ENCODE measurements at places on chromosomes 2 and 18. TPM values are rescaled to one million over a fixed set of nuclear protein-coding genes. Genes with fewer than 3 reads are reported as not detected.

Gene SRD5A2
- total RNA-seq = not detected

DNA sequence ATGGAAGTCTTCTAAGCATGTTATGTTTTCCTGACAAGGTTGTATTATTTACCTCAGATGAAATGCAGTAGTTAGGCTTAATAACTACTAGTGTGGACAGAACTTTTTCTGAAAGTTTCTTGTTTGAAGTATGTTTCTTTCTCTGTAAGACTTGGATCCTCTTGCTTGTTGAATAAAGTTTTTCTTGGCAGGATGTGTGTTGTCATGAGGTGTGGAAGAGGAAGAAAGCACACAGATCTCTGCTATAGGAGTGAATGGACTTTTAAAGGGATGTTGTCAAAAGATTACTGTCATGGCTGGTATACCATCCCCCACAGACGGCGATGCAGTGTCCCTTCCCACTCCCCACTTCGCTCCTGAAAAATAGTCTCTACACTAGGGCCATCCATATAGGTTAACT, 2.6 kb downstream of the CAB39 start:
- no peaks in the 10 kb centered on the region for H3K27me3 ChIP-seq
- H3K36me3 ChIP-seq = no peaks in the 10 kb centered on the region
- peak overlapping the region; percentile 86 for H3K27ac ChIP-seq

GRCh38 chr18:55743133-55743532, 155.1 kb upstream of the TCF4 start:
- DNase-seq = no peak
- no peak overlapping the region for H3K27ac ChIP-seq
- no peaks in the 10 kb centered on the region for H3K36me3 ChIP-seq

- peaks cover 52% of the 10 kb centered on the region for H3K27me3 ChIP-seq
- no peaks in the 10 kb centered on the region for H3K36me3 ChIP-seq
- H3K4me3 ChIP-seq = no peak overlapping the region
- no peak overlapping the region for H3K27ac ChIP-seq
- no peaks in the 10 kb centered on the region for H3K4me1 ChIP-seq
- DNase-seq = peak; percentile 13
These were observed 3.8 kb upstream of the EGR4 start for GRCh38 chr2:73297151-73297559.

Gene CSRNP3
- total RNA-seq = 0.43 TPM

Gene FKBP7
- 18.6 TPM for total RNA-seq

- no peak overlapping the region for H3K4me3 ChIP-seq
- no peaks in the 10 kb centered on the region for H3K36me3 ChIP-seq
- no peaks in the 10 kb centered on the region for H3K27me3 ChIP-seq
- peak; percentile 54 for DNase-seq
- no peak overlapping the region for H3K27ac ChIP-seq
- H3K4me1 ChIP-seq = peaks cover 12% of the 10 kb centered on the region
These were observed 98.2 kb upstream of the FHL2 start for GRCh38 chr2:105497094-105497493.

Gene EFHD1
- not detected for total RNA-seq

GRCh38 chr2:69642709-69643601, 584 bp downstream of the AAK1 start:
- DNase-seq = peak; percentile 90
- peak overlapping the region; percentile 98 for H3K27ac ChIP-seq
- no peaks in the 10 kb centered on the region for H3K36me3 ChIP-seq
- H3K27me3 ChIP-seq = no peaks in the 10 kb centered on the region
- peaks cover 24% of the 10 kb centered on the region for H3K4me1 ChIP-seq

- peak; percentile 65 for DNase-seq
- H3K4me1 ChIP-seq = no peaks in the 10 kb centered on the region
- H3K4me3 ChIP-seq = no peak overlapping the region
- no peaks in the 10 kb centered on the region for H3K27me3 ChIP-seq
These were observed 88.0 kb downstream of the COMMD1 start for GRCh38 chr2:61993422-61994024.

- H3K27ac ChIP-seq = no peak overlapping the region
- DNase-seq = no peak
- H3K4me3 ChIP-seq = no peak overlapping the region
These were observed 74.2 kb downstream of the GLI2 start for GRCh38 chr2:120809609-120810440.

GRCh38 chr2:44883356-44883755, 58.1 kb upstream of the SIX3 start:
- no peaks in the 10 kb centered on the region for H3K36me3 ChIP-seq
- H3K4me1 ChIP-seq = no peaks in the 10 kb centered on the region
- H3K27me3 ChIP-seq = peaks cover 65% of the 10 kb centered on the region
- DNase-seq = no peak
- no peak overlapping the region for H3K27ac ChIP-seq

- no peaks in the 10 kb centered on the region for H3K27me3 ChIP-seq
- no peak overlapping the region for H3K27ac ChIP-seq
- peaks cover 31% of the 10 kb centered on the region for H3K4me1 ChIP-seq
- DNase-seq = peak; percentile 61
- H3K4me3 ChIP-seq = no peak overlapping the region
These were observed 176.6 kb downstream of the GFPT1 start for GRCh38 chr2:69210385-69210784.

DNA sequence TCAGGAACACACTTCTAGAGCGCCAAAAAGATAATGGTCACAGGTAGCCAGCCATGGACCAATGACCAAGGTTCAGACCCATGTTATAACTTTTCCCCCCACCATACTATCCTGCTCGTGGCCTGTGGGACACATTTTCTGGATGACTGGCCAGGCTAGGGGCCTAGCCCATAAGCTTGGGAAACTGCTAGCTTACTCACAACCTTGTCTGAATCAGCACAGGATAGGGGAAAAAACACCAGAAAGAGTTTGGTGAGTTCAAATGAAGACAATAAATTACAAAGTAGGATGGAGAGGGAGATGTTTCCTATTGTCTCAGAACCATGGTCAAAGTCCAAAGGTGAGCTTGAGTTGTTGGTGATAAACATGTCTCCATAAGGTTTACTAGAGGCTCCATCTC, 156.3 kb upstream of the CCDC68 start:
- H3K4me3 ChIP-seq = no peak overlapping the region
- no peak overlapping the region for H3K27ac ChIP-seq
- H3K4me1 ChIP-seq = no peaks in the 10 kb centered on the region
- H3K27me3 ChIP-seq = no peaks in the 10 kb centered on the region
- H3K36me3 ChIP-seq = no peaks in the 10 kb centered on the region

Gene DNAH7
- 0.89 TPM for total RNA-seq

DNA sequence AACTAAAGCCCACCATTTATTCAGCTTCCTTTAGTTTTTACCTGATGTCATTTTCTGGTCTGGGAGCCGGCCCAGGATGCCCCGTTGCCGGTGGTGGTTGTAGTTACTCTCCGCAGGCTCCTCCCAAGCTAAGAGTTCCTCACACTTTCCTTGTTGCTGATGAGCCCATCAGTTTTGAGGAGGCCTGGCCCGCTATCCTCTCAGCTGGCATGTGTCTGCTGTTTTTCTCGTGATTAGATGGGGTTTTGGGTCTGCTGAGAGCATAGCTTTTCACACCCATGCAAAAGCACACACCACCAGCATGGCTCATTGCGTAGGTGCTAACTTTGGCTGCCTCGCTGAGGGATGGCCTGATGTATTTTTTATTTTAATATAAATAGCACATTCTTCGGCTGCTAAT, 72.1 kb downstream of the PSMG2 start:
- no peak for DNase-seq
- H3K4me1 ChIP-seq = no peaks in the 10 kb centered on the region
- no peak overlapping the region for H3K27ac ChIP-seq
- H3K27me3 ChIP-seq = no peaks in the 10 kb centered on the region
- H3K36me3 ChIP-seq = no peaks in the 10 kb centered on the region

DNA sequence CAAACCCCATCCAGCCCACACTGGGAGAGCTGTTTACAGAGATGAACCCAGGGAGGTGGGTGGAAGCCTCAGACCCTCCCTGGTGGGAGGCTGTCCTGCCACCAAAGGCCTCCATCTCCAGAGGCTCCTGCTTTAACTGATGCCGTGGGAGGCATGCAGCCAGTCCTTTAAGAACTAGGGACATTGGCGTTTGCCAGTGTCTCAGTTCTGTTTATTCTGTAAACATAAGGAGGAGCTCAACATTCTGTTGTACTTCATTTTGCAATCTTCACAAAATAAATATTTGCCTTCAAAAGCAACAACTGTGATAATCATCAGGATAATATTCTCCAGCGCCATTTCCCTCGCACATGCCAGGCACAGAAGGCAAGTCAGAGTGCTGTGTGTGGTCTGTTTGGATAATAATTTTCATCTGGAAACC, 6.8 kb downstream of the EDAR start:
- no peaks in the 10 kb centered on the region for H3K36me3 ChIP-seq
- no peak overlapping the region for H3K4me3 ChIP-seq
- peaks cover 81% of the 10 kb centered on the region for H3K27me3 ChIP-seq
- no peak overlapping the region for H3K27ac ChIP-seq

- no peaks in the 10 kb centered on the region for H3K4me1 ChIP-seq
- H3K27ac ChIP-seq = no peak overlapping the region
- DNase-seq = peak; percentile 8
- H3K36me3 ChIP-seq = no peaks in the 10 kb centered on the region
- no peak overlapping the region for H3K4me3 ChIP-seq
These were observed 87.8 kb upstream of the BCL2L11 start for GRCh38 chr2:111032721-111033429.

Gene SERPINB13
- not detected for total RNA-seq

- DNase-seq = no peak
- H3K4me1 ChIP-seq = peaks cover 3% of the 10 kb centered on the region
- no peak overlapping the region for H3K4me3 ChIP-seq
- no peaks in the 10 kb centered on the region for H3K27me3 ChIP-seq
These were observed 14.4 kb downstream of the ARID5A start for GRCh38 chr2:96550787-96551604.

GRCh38 chr18:51988277-51988676, 351.7 kb upstream of the DCC start:
- H3K4me3 ChIP-seq = no peak overlapping the region
- no peaks in the 10 kb centered on the region for H3K4me1 ChIP-seq
- no peak overlapping the region for H3K27ac ChIP-seq
- no peaks in the 10 kb centered on the region for H3K27me3 ChIP-seq

DNA sequence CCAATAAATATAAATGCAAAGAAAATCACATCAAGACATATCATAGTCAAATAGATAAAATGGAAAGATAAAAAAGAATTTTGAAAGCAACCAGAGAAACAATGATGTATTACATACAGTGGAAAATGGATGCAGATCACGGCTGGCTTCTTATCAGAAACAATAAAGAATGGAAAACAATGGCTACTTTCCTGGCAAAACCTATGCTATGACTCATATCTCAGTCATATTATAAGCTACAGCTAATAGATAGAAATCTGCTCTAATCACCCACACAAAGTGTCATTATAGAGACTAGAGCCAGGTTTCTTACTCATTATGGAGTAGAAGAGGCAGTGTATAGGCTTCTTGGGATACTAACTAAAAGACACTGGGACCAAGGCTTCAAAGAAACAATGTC, 93.5 kb upstream of the TACR1 start:
- peaks cover 37% of the 10 kb centered on the region for H3K4me1 ChIP-seq
- H3K27ac ChIP-seq = no peak overlapping the region
- no peaks in the 10 kb centered on the region for H3K36me3 ChIP-seq
- no peaks in the 10 kb centered on the region for H3K27me3 ChIP-seq

DNA sequence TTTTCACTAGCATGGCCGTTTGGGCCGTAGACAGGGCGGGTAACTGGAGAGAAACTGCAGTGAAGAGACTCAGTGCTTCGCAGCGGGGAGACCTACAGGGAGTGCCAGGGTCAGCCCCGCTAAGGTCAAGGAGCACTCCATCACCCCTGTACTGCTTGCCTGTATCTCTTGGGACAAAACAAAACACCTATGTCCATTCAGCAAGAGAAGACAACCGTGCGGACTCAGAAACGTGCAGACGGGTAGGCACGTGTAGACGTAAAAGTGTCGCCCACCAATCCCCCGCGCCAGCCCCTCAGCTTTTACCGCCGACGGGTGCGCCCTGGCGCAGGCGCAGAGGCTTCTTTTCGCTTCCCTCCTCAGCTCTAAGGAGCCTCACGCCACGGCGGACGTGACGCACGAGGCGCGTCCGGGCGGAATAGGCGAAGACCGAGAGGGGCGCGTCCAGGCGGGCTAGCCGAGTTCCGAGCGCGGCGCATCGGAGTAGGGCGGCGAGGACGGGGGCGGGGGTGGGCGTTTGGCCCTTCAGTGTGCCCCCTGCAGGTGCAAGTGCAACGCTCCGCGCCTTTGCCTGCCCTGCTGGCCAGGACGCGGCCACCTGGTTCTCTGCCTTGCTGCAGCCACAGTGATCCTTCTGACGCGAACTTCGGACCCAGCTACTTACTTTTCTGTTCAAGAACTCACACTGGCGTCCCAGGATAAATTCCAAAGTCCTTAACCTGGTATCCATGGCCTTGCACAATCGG, 3.3 kb upstream of the SOS1 start:
- H3K4me3 ChIP-seq = peak overlapping the region; percentile 91
- peaks cover 28% of the 10 kb centered on the region for H3K4me1 ChIP-seq
- no peaks in the 10 kb centered on the region for H3K36me3 ChIP-seq
- DNase-seq = peak; percentile 99

DNA sequence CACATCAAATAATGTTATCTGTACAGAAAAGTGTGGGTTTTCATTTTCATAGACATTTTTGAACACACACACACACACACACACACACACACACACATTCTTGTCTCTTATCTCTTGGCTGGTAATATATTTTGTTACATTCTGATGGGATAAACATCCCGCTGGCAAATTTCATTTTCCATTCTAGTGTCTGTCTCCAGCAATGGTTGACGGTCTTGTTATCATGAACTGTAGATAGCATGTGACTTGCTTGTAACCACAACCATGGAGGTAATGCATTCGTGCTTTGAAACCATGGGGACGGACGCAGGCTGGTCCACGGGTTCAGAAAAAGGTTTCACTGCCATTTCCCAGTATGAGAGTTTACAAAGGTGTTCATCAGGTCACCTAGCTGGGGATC, 156.4 kb downstream of the PPP1R1C start:
- H3K36me3 ChIP-seq = no peaks in the 10 kb centered on the region
- DNase-seq = no peak
- H3K27ac ChIP-seq = no peak overlapping the region
- no peaks in the 10 kb centered on the region for H3K4me1 ChIP-seq
- H3K27me3 ChIP-seq = no peaks in the 10 kb centered on the region

DNA sequence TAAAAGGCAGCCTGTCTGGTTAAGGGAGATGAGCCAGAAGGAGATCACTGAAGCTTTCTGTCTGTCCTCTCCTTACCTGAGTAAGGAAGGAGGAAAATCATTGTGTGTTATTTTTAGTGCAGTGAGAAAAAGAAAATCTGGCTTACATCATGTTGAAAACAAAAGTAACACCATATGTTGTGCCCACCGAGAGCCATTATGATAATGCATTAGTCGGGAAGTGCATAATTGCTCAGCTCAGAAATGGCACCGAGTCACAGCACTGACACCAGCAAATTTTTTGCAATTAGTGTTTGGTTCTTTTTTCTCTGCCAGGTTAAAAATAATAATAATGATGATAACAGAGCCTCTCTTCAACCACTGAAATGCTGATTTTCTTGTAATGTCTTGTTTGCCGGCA, 46.6 kb downstream of the HNMT start:
- H3K36me3 ChIP-seq = no peaks in the 10 kb centered on the region
- no peak overlapping the region for H3K27ac ChIP-seq
- no peaks in the 10 kb centered on the region for H3K4me1 ChIP-seq

GRCh38 chr2:29295845-29296244, 180.6 kb downstream of the CLIP4 start:
- H3K27me3 ChIP-seq = peaks cover 33% of the 10 kb centered on the region
- H3K27ac ChIP-seq = no peak overlapping the region
- peak; percentile 55 for DNase-seq
- no peaks in the 10 kb centered on the region for H3K4me1 ChIP-seq
- H3K36me3 ChIP-seq = no peaks in the 10 kb centered on the region
- no peak overlapping the region for H3K4me3 ChIP-seq
